Stimulated activated CD8-positive, alpha-beta memory T cell treated with anti-CD3 and anti-CD28 coated beads, Interleukin-4, amount 100 ng/mL, for 1 hour (primary cell): ENCODE measurements at places on chromosomes 13 and 19.
A peak's percentile ranks its signal among the peaks of the same experiment; 100 is the strongest.

- no peak for DNase-seq
Observed at GRCh38 chr19:37931881-37932655, 25.1 kb downstream of the SIPA1L3 start.

DNA sequence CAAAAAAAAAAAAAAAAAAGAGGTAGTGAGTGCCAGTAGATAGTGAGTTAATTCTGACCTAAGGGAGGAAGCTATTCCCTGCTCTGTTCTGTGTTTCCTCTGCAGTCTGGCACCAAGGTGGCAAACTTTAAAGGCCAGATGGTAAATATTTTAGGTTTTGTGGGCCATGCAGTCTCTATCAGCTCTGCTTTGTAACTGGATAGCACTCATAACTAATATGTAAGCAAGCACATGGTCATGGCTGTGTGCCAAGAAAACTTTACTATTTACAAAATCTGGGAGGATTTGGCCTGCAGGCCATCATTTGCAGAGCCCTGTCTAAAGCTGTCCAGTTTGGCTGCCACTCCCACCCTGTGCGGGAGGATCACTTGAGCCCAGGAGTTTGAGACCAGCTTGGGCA is 4.3 kb downstream of the PIN1 start:
- DNase-seq, result no peak

- DNase-seq, result no peak
Observed at GRCh38 chr13:96551546-96551945, 442.7 kb downstream of the OXGR1 start.

- DNase-seq, result no peak
Observed at GRCh38 chr13:36412736-36413135, 19.6 kb upstream of the CCNA1 start.

GRCh38 chr13:50125304-50125553 is 110.0 kb downstream of the KCNRG start:
- no peak for DNase-seq

GRCh38 chr19:45114116-45114515 is 21.1 kb downstream of the PPP1R37 start:
- DNase-seq, result no peak

DNA sequence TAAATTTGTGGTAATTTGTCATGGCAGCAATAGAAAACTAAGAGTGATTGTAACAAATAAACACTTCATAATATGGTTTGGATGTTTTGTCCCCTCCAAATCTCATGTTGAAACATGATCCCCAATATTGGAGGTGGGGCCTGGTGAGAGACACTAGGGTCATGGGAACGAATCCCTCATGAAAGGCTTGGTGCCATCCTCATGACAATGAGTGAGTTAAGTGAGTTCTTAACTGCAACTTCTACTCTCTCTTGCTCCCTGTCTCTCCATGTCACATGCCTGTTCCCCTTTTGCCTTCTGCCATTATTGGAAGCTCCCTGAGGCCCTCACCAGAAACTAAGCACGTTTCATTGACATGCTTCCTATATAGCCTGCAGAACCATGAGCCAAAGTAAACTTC is 1233.2 kb downstream of the OLFM4 start:
- DNase-seq, result no peak

- DNase-seq, result no peak
Observed at GRCh38 chr19:48554385-48555091, 2.6 kb downstream of the SULT2B1 start.

DNA sequence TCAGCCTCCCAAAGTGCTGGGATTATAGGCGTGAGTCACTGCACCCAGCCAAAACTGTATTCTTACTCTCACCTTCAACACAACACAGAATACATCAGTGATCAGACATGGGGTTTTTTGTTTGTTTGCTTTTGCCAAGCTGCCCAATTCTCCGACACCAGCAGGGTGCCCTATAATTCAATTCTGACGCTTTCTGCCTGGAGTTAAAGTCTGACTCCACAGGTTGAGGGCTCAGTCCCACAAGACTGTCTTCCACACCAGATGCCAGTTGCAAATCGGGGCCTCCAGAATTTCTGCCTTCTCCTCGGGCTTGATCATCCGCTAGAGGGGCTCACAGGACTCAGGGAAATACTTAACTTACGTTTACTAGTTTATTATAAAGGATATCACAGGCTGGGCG is 22.1 kb downstream of the FBN3 start:
- DNase-seq, result no peak

- DNase-seq, result no peak
Observed at GRCh38 chr13:58476206-58476918, 844.8 kb downstream of the PCDH17 start.

DNA sequence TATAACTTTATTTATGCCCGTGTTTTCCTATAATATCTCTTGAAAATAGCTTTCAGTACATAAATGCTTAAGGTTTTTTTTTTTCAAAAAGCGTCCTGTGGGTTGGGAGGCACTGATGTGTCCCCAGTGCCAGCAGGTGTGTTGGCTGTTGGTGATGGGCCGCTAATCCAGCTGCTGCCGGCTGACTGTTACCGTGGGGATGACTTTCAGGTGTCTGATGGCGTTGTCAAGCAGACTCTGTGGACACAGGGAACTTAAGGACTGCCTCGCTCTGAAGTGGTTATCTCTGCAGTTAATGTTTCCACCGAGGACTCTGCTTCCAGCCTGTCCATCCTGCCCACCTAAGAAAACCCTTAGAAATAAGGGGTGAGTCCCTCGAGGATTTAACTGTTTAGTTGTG is 94.5 kb downstream of the ANKRD10 start:
- no peak for DNase-seq

DNA sequence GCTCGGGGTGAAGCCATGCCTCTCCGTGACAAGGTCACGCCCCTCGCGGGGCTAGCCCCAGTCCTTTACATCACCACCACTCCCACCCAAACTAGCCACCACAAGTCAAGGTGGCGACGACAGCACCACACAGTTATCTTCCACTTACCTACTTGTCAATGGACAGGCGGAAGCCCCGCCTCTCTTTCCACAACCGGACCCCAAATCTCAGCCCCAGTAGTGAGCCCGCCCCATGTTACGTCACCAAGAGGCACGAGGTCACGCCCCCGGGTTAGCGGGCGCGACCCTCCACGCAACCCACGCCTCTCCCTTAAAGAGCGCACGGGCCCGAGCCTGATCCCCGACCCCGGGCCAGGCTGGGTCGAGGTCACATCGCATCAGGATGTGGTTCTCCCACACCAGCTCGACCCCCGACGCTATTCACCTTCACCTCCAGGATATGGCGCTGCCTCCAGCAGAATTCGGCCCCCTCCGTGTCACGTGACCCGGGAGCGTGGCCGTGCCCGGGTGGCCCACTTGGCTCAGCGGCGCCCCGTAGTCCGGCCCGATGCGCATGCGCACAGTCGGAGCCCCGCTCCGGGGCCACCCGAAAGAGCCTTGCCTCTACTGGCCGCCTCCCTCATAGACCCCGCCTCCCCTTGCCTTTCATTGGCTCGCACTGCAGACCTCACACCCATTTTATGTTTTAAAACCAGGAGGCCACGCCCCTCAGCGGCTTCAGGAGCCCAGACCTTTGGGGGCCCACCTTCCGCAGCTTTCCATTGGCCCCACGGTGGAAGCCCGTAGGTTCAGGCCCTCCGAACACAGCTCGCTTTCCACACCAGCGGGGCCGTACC is 18.2 kb downstream of the SYDE1 start:
- DNase-seq, result peak; percentile 96

DNA sequence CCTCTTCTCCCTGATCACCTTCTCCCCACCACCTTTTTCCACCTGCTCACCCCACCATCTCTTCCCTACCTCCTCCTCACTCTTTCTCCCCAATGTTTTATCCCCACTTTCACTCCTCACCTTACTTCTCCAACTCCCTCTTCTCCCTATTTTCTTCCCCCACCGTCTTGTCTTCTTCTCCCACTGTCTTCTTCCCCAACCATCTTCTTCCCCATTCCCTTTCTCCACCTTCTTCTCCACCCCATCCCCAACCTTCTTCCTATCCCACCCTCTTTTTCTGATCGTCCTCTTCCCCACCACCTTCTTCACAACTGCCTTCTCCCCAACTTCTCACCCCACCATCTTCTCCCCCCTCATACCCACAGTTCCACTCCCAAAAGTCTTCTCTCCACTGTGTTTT is 929.4 kb downstream of the UQCRFS1 start:
- no peak for DNase-seq

DNA sequence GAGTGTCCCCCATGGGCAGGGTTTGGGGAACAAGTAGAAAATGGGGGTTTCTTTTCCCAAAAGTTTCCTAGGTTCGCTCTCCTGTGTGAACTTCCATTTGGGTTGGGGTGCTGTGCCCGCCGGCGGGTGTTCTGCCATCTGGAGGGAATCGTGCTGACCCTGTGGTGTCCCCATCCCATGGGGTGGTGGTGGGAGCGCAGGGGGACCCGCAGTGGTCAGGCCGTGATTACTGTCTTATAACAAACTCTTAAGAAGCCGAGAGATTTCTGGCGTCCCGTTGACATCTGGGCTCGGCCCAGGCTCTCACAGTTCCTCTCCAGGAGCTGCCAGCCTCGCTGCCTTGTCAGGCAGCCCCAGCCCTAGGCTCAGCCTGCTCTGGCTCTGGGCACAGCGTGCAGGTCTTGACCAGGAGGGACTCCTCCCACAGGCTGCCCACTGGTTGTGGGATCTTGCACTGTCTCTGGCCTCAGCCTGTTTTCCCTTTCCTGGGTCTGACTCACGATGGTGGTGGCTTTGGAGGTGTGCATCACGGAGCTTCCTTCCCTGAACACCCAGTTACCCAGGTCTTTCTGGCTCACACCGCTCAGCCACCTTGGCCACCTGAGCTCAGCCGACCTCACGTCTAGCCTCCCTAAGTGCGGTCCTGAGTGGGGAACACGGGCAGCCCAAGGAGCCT is 34.5 kb downstream of the PLEKHJ1 start:
- no peak for DNase-seq

DNA sequence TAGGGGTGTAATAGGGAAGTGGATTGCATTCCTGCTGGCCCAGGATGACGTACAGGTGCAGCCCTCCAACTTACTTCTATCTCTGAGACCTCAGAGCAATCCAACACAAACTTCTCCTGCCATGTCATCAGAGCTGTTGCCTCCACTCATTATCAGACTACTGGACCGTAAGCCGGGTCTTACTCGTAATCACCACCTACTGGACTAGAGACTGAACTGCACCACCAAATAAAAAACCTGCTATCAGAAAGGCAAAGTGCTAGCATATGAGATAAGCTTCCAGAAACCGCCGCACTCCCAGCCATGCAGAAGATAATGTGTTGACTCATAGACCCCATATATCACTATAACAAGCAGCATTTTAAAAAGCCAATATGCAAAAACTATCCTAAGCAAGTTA is 102.0 kb downstream of the SLITRK1 start:
- no peak for DNase-seq

DNA sequence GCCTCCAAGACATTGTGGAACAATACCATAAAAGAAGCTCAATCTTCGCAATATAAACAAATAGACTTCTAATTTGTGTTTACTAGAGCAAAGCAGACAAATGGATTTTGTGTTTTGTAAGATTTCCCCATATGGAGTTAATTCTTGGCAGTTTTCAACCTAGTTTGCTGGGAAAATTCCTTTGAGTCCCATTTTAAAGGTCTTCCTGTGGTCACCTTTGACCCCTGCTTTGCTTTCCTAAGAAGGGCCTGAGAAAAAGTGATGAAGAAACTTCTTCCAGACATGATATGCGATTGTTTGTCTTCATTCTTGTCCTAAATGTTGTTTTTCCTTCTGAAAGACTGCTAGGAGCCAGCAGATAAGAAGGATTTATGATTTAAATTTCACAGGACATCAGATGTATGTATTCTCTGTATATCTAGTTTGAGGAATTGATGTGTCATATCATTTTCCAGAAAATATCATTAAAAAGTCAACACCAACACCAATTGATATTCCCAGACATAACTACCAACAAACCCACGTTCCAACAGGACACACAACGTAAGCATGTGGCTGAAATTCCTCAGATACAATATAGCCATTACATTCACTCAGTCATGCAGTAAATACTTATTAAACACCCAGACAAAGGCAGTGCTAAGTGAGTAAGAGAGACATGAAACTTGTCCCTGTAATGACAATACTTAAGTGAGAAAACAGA is 276.4 kb downstream of the LHFPL6 start:
- DNase-seq, result no peak

DNA sequence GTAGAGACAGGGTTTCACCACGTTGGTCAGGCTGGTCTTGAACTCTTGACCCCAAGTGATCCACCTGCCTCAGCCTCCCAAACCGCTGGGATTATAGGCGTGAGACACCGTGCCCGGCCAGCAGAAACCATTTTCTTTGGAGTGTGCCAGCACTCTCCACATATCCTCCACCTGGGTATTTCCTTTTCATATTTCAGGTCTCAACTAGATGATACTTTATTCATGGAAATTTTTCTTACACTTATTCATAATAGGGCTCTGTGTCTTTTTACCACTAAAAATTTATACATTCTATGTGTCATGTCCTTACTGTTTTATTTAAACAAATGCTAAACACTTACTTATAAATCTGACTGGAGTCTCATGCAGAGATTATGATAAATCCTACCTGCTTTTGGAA is 305.9 kb downstream of the PCDH20 start:
- no peak for DNase-seq

DNA sequence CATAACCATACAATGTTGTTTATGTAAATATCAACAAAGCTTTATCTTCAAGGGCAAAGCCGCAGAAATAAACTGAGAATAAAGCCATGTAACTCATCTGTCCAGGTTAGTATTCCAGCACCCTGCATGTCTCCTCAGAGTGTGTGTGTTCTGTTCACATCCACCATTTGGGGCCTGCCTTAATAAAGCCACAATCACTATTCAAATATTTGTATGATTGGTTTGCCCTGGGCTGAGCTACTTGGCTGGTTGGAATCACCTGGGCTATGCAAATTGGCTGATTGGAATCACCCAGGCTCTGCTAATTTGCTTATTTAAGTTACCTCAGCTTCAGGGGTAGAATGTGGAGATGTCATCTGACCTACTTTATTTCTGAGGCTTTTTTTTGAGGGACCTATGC is 42.4 kb upstream of the ZNF737 start:
- DNase-seq, result no peak

DNA sequence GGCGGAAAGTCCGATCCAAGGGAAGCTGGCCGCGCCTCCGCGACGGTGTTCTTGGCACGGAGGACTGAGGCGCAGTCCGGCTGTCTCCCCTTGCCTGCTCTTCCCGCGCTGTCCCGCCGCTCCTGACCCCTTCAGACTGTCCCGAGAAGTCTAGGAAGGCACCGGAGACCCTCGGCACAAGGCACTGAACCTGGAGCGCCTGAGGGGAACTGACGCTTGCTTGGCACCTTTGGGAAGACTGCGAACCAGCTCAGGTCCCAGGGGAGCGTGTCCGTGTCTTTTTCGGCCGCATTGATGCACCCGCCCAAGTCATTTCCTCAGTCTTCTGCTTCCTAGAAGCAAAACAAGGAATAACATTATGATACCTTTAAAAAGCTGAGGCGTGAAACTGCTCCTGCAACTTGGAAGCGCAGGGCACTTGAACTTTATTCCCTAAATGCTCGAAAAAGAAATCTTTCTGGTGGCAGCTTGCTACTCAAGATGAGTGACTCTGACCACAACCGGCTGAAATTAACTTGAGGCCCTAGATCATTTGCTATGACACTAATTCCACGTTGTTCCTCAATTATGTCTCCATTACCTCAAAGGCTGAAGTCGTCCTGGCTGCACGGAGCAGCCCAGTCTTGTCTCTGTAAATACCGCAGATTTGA is 735 bp upstream of the FLT1 start:
- DNase-seq, result no peak

GRCh38 chr13:29577136-29578051 is 18.1 kb downstream of the SLC7A1 start:
- no peak for DNase-seq
